ENCODE measurements at places on chromosomes 3 and 15.

DNA sequence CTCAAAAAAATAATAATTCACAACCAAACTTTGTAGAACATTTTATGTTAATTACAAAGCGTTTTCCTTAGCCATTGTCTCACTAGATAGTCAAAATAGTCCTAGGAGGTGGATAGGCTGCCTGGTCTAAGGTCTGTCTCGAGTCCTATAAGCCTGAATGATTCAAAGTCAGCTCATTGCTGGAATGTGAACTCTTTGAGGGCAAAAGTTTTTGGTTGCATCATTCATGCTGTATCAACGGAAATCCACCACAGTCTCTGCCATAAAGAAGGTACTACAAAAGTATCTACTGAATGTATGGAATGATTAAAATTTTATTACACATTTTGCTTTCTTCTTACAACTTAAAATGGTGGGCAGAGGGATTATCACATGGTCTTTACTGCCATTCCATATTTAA lies 387.3 kb upstream of the RARB start:
- no peak for DNase-seq

GRCh38 chr3:149495581-149496125 lies 21.2 kb downstream of the TM4SF4 start:
- peak; percentile 22 for DNase-seq

GRCh38 chr3:51966486-51966885 lies 768 bp downstream of the PCBP4 start:
- no peak for DNase-seq

- no peak for DNase-seq
These were observed 58.5 kb downstream of the PIK3R4 start for GRCh38 chr3:130688015-130688688.

GRCh38 chr3:23653647-23654525 lies 151.9 kb upstream of the UBE2E1 start:
- no peak for DNase-seq

- DNase-seq, result no peak
These were observed 50.5 kb upstream of the FGD5 start for GRCh38 chr3:14768182-14768790.

DNA sequence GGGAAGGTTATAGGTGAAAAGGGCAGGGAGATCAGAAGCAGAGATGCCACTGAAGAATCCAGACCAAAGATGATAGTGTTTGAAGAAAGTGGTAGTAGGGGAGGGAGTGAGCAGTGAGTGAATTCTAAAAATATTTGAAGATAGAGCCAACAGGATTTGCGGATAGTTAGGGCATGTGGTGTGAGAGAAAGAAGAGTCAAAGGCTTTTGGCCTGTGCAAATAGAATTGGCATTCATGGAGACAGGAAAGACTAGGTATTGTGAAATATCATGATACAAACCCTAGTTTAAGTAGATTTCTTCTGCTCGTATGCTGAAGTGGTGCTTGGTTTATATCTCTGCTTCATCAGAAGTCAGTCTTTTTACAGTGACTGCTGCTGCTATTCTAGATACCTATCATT lies 224.2 kb upstream of the CFAP20DC start:
- no peak for DNase-seq

GRCh38 chr15:97623091-97623661 lies 337.3 kb upstream of the ARRDC4 start:
- DNase-seq, result no peak

DNA sequence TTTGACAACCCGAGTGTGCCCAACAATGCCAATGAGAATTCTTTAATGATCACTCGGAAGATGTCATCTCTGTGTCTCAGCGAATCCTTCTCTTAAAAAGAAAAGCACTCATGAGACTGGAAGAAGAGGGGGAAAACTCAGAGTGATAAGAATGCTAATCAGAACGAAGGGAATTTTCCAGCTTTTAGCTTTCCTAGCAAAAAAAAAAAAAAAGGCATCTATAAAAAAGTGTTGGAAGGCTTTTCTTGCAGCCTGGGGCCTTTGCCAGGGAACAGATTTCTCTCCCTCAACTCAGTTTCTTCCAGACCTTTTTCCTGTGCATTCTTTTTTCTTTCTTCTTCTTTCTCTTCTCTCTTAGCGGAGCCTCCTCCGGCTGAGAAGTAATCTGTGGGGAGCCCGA lies 80.5 kb upstream of the NEO1 start:
- DNase-seq, result no peak

DNA sequence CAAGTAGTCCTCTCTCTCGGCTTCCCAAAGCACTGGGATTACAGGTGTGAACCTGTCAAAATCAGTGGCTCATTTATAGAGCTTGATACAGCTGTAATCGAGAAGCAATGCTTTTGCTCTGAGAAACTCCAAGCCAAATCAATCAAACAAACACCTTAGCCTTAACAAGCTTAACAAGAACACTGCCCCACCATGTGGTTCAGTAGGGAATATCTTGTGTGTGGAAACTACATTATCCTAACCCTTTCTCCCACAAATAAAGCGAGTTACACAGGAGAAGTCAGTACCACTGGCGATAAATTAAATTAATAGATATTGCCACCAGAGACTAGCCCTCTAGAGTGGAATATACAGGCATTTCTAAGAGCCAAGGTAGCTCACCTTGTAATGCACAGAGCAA lies 13.9 kb downstream of the CDAN1 start:
- no peak for DNase-seq

DNA sequence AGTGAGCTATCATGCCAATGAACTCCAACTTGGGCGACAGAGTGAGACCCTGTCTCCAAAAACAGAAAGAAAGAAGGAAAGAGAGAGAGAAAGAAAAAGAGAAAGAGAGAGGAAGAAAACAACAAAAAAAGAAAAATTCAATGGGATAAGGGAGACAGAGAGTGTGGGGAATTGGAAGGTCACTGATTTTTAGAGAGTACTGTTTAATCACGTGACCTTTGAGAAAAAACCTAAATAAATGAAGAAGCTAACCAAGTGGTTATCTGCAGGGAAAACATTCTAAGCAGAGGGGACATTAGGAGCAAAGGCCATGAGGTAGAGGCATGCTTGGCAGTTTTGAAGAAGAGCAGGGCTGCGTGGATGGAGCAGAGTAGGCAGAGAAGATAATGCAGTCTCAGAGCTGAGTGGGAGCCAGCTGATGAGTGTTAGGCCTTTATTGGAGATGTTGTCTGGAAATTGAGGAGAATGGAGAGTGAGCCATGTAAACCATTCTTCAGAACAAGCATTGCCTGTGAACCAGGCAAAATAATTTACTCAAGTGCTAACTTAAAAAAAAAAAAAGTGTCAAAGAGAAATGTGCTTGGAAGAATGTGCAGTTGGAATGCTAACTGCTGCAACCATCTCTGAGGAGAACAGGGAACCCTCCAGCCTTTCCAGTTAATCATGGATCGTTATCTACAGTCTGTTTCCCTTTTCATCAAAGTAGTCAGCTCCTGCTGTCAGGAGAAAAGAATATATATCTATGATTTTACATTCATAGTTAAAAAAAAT lies 377.3 kb upstream of the SEMA6D start:
- no peak for DNase-seq

GRCh38 chr3:150370122-150370602 lies 37.9 kb upstream of the TSC22D2 start:
- no peak for DNase-seq

- DNase-seq, result peak; percentile 57
These were observed at the start of gene C3orf80 for GRCh38 chr3:160225176-160226025. TSS of gene C3orf80 (plus strand) at chr3:160225422. CDS start at chr3:160225636, 214 bp downstream.

DNA sequence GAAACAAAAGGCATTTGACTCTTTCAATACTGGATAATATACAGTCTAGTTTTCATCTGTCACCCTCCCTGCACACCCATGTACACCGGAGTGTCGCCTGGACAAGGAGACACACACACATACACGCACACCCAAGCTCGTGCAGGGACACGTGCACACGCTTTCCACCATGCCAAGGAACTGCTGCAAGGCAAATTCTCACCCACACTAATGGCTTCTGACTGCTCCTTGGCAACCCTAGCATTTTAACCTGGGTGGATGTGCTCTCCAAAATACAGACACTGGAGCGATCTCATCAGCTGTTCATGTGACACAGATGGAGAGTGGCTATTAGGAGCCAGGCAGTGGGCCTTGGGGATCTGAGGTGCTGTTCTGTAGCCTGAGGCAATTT lies 61.6 kb downstream of the MEIS2 start:
- DNase-seq, result no peak

- DNase-seq, result no peak
These were observed 80.2 kb downstream of the LPP start for GRCh38 chr3:188234132-188234531.

DNA sequence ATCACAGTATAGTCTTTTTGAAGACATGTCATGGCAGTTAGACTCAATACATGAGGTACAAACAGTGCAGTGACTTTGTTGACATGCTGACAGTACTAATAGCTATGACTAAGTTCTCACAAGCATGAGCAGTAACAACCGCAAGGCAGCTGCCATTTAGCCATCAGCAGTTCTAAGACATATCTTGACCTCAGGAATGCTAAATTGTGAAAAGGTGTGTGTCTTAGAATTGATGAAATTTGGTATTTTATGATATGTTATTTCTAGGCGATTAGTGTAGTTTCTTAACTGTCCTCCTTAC lies 60.7 kb upstream of the FURIN start:
- no peak for DNase-seq

DNA sequence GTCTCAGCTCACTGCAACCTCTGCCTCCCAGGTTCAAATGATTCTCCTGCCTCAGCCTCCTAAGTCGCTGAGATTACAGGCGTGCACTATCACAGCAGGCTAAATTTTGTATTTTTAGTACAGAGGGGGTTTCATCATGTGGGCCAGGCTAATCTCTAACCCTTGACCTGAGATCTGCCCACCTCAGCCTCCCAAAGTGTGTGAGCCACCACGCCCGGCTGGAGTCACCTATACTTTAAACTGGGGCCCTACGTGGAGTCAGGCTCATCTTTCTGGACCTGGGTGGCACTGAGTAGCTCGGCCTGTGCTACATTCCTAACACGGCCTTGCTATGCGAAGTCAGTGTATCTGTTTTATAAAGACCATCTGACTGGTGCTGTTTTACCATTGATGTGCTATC lies 5.8 kb downstream of the GPR171 start:
- DNase-seq, result no peak

DNA sequence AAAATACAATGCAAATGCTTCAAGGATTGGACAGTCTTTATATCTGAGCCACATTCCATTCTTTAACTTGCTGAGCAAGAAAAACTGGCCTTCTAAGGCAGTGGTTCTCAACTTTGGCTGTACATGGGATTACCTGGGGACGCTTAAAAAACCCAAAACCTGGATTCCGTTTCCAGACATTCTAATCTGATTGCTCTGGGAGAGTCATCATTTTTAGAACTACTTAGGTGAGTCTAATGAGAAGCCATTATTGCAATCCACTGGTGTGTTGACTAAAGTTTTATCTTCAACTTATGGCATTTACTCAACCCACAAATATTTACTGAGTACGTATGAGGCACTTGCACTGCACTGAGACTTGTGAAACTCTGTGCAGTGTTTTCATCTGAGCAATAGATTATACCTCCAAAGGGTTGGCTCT lies 195.7 kb upstream of the ATP11B start:
- DNase-seq, result no peak

GRCh38 chr3:120831066-120831465 lies 76.9 kb upstream of the STXBP5L start:
- DNase-seq, result no peak

- DNase-seq, result peak; percentile 18
These were observed 8.1 kb downstream of the SEMA7A start for GRCh38 chr15:74425630-74426029.

- DNase-seq, result no peak
These were observed 21.5 kb downstream of the PLD1 start for GRCh38 chr3:171788546-171789351.

- peak; percentile 82 for DNase-seq
These were observed 4.3 kb downstream of the CD276 start for GRCh38 chr15:73688455-73688854.

GRCh38 chr3:110881069-110881468 lies 190.5 kb upstream of the NECTIN3 start:
- DNase-seq, result no peak

DNA sequence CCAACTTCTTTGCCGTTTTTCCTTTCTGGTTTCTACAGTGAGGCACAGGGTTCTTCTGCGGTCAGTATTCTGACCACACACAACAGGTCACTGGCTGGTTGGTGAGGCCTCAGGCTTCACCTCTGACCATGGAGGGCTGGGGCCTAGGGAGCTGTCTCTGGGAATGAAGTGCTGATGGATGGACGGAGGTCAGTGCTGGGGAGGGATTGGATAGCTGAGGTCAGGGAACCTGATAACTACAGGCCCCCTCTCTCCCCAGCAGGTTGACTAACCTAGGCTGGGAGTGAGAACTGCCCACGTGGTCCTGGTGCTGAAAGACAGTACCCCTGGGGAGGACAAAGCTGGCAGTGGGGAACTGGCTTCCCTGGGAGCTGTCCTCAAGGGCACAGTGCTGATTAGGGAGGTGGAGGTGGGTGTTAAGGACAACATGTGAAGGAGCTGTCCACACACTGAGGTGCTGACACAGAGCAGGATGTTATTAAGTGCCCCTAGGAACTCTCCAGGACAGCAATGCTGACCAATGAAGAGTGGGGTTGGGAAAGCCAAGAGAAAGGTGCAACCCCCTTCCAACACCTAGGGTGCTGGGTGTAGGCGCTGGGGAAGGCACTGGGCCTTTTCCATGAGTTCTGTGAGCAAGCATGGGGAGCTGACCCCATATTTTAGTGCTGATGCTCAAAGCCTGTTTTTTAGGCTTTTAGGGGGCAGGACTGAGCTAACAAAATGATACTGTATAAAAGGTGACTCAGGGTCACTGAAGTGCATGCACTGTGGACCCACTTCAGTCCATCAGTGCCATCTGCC lies 45.2 kb downstream of the ATP2B2 start:
- DNase-seq, result peak; percentile 54

DNA sequence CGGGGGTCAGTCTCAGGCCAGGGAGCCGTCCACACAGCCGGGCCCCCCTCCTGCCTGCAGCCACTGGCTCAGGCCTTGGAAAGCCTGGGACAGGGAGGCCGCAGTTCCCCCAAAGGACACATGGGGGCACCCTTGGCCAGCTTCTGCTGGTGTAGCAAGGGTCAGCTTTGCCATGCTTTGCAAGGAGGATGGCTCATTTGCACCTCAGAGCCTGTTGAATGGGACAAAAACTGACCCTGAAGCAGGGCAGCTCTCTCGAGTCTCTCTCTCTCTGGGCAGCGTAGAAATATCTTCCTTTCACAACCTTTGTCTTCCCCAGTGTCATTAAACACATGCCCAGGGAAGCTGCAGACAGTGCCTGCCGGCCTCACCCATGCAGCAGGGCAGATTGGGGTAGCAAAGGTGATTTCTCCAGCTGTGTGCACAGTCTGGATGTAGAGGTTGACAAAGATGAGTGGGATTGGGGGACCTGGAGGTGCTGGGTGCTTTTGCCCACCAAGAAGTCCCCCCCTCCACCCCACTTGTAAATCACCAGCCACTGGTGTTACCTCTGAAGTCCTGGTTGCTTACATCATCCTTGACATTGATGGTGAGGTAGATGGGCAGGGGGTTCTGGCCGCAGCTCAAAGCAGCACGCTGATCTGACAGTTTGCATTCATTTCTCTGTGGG lies 17.4 kb upstream of the EHD4 start:
- DNase-seq, result peak; percentile 84

DNA sequence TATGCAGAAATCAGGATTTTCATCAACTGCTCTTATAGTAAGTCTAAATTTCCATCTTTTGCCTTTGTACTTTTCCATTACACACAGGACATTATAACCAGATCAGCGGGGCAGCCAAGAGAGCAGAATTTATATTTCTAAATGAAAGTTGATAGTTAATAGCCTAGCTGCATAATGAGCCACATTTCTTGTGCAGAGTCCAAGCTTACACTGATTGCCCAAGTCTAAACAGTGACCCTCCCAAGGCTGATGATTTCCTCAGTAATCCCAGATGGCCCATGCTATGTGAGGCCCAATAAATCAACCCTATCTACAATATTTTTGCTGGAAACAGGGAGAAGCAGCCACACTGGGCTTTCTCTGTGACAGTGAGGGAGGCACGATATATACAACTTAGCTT lies 475.8 kb upstream of the KCNMB2 start:
- no peak for DNase-seq

Measured in suppressor macrophage (primary cell).